ENCODE measurements at places on chromosomes 12 and 14.

DNA sequence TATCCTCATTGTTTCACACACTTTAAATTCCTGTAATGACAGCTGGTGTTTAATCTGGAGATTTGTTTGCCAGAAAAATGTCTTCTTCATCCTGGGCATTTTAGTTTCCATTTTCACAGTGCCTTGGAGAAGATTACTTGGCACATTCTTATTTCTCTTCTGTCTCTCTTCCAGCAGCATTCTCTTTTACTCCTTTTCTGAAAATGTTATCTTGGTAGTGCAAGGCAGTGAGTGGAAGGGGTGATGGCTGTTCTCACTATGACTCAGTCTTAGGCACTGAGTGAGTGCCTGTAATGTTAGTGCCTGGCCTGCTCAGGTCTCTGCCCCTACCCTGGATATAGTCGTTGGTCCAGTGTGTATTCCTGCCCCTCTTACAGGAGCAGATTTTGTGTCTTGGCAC is 13.1 kb downstream of the CLECL1 start:
- DNase-seq, result no peak

GRCh38 chr12:89593233-89593632 is 67.4 kb upstream of the POC1B start:
- no peak for DNase-seq

- DNase-seq, result no peak
These were observed 77.0 kb upstream of the OVCH1 start for GRCh38 chr12:29574500-29574899.

DNA sequence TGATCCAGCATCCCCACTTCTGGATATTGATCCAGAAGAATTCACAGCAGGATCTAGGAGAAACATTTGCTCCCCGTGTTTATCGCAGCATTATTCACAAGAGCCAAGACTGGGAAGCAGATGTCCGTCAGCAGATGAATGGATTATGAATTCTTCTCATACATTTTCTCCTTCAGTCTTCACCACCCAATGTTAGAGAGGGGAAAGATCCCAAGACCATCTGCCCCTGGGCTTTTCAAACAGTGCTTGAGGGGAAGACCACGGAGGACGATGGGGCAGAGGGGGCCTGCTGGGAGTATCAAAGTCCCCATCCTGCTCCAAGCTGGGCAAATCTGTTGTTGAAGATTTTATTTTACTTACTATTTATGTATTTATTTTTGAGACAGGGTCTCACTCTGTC is 41.1 kb downstream of the SERPINA3 start:
- DNase-seq, result no peak

- DNase-seq, result no peak
These were observed 108.8 kb downstream of the RBM19 start for GRCh38 chr12:113857371-113857770.

- no peak for DNase-seq
These were observed 182.7 kb upstream of the TMPO start for GRCh38 chr12:98332642-98333041.

GRCh38 chr14:21940887-21941856 is 267.6 kb upstream of the OR4E1 start:
- DNase-seq, result peak; percentile 17

DNA sequence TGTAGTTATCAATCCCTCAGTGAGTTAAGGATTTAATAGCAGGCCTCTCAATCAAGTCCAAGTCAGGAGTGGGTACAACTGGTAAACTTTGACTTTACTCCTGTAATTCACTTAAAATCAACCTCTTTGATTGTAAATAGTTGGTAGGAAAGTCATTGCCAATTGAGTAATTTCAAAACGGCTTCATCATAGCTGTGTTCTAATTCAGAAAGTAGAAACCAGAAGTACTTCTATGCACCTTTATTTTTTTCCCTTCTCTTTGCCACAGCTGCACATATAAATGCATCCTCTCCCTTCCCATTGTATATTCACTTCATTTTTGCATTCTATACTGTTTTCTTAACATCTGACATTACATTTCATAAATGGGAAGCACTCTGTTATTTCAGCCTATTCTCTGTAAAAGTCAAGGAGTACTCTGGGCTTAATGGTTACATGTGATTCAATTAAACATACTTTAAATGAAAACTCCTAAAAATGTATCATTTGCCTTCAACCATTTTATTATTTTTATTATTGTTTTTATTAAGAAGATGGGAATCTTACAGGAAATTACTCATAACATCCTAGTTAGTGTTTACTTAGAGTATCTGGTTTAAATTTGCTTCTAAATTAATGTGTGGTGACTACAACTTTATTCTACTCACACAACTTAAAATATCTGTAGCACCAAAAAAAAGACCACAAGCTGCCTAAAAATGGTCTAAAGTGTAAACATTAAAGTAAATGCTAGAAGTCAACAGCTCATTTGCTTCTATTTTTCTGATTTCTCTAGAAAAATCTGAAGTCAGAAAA is 171.2 kb downstream of the CEP128 start:
- no peak for DNase-seq

DNA sequence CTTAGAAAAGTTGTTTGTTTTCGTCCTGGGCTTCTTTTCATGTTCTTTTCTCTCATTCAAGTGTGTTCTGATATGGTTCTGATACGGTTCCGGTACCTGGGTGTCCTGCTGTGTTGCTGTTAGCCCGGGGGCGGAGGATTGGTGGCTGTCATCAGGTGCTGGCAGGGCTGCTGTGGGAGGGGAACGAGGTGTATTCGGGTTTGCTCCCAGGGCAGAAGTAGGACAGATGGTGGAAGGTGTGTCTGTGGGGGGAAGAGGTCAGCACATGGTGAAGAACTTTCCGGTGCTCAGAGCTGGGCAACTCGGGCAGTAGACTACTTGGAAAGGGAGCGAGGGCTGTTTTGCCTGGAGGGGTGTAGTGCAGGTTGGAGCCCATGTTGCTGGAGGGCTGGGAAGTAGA is 70.2 kb downstream of the SLC25A47 start:
- no peak for DNase-seq

GRCh38 chr14:65117769-65118745 is 15.7 kb upstream of the MAX start:
- DNase-seq, result no peak

DNA sequence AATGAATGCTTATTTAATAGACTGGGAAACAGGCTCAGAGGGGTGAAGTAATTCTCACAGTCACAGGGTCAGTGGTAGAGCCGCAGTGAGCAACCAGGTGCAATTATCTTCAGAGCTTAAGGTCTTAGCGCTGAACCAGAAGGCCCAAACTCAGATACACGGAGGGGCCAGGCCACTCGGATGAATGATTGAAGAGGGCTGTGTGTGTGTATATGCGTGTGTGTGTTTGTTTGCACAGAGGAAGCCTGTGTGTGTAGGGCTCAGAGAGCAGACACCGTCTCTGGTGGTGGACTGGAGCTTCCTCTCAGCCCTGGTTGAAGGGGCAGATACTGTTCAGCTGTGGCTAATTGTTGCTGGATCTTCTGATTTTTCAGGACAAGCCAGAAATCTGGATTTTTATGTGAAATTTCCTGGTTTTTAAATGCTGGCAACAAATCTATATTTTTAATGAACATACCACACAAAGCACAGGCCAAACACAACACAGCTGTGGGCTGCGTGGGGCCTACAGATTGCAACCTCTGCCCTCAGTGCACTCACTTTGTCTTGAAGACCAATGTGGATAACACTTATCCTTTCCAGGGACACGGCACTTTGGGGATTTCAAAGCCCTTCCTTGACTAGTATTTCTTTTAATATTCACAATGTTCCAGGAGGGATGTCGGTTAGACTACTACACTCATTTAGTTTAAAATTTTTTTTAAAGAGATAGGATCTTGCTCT is 94.5 kb upstream of the NRXN3 start:
- no peak for DNase-seq

DNA sequence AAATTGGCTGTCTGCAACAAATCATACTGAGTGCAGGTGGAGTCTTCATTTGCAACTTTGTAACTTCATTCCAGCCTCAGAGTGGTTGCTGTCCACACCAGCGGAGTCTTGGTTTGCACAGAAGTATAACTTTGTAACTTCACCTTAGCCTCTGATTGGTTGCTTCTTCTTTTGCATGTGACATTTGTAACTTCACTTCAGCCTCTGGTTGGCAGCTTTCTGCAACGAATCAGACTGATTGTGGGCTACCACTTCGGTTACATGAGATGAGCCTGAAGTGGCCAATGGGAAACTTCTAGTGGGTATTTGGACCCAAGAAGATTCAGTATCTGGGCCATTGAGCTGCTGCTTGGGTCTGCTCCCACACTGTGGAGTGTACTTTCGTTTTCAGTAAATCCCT is 17.8 kb downstream of the RASSF8 start:
- no peak for DNase-seq

All from RPMI8226 (cell line).